ENCODE measurements at places on chromosomes 11 and 22.

DNA sequence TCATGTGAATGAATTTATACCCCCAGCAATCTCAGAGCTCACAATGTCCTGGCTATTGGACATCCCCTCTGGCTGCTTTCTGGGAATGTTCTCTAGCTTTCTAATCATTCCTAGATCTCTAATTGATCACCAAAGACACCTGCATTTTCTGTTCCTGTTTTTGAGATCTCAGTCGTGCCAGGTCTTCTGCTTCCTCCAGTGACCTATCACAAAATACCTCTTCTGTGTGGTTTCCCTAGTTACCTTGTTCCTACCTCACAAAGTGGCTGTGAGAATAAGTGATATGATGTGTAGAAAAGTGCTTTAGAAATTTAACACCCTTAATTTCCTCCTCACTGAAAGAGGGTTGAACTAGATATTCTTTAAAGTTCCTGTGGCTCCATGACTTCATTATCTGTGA is 92.2 kb downstream of the LUZP2 start:
- DNase-seq: no peak

DNA sequence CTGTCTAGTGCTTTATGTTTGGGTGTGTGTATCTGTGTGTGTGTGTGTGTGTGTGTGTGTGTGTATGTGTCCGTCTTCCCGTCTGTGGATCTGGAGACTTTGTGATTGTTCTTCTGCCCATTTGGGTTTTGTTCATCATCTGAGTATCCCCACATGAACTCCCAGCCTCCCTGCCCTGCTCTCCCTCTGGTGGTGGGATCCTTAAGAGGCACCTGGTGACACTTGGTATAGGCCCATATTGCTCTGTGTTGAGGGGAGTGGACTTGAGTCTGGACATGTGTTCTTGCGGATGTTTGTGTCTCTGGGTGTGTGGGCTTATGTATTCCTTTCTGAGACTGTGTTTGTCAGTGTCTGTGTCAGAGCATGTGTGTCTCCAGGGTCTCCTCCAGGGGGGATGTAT is 15.3 kb downstream of the RCOR2 start:
- DNase-seq: no peak

DNA sequence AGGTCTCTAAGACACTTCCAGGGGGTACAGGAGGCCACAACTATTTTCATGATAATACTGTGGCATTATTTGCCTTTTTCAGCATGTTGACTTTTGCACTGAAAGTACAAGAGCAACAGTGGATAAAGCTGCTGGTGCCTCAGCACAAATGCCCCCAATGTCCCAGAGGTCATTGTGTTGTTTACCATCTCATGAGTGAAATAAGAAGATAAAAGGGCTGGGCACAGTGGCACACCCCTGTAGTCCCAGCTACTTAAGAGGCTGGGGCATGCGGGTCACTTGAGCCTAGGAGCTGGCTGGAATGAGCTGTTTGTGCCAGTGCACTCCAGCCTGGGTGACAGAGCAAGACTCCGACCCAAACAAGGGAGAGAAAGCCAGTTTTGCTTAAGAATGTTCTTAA is 72.6 kb upstream of the RAB1B start:
- DNase-seq: no peak

DNA sequence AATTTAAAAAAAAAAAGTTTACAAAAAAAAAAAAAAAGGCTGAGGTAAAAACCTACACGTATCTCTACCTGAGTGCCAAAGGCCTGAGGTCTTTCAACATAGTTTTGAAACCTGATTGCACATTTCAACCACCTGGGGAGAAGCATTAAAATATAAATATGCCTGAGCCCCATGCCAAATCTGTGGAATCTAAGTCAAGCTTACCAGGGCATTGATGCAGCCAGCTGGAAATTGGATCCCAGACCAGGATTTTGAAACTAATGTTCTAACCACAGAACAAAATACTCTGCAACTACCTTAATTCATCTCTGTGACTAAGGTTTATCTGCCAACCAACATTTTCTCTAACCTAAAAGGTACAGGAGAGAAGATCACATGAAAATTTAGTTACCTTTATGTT is 38.8 kb upstream of the CHRNA10 start:
- DNase-seq: no peak

DNA sequence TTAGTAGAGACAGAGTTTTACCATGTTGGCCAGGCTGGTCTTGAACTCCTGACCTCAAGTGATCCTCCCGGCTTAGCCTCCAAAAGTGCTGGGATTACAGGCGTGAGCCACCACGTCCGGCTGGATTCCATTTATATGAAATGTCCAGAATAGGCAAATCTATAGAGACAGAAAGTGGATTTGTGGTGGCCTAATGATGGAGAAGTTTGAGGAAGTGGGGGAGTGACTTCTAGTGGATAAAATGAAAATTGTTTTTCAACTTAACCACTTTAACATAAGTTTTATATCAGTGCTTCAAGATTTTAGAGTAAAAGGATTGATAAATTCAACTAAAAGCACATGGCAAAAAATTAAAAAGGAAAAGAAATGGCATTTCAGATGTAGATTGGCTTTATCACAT is 66.2 kb downstream of the HIPK3 start:
- DNase-seq: no peak

GRCh38 chr11:5524756-5525155 is 8.3 kb upstream of the UBQLNL start:
- no peak for DNase-seq

GRCh38 chr11:57598831-57599155 is 1.3 kb downstream of the SERPING1 start:
- DNase-seq: no peak

DNA sequence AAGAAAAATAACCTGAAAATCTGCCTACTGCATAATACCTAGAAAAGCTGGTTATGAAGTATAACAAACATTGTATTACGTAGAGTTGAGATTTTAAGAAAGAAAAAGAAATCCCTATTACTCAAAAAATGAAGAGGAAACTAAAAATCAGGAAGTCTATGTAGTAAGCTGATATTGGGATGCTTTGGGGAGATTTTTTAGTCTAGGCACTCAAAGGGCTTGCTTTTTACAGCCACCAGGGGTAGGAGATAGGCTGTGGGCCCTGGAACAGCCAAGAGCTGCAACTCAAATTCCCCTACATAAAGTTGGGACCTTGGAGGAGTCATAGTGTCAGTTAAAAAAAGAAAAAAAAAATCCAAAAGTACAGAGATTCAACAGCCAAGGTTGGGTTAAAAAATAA is 90.4 kb downstream of the RELT start:
- no peak for DNase-seq

DNA sequence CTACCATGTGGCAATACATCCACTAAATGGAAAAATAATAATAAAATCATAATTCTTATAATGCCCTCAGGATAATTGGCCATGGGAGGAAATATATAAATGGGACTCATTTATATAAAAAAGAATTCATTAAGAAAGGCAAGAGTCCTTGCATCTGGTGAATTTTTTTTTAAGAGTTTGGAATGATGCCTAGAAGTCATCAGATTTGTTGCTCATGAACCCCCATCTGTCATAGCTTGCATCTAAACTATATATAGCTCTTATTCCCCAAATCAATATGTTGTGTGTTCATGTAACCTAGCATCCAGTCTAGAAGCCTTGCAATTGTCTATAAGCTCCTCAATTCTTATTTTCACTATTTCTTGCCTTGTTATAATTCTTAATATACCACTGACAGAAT is 75.9 kb downstream of the CADM1 start:
- DNase-seq: no peak

GRCh38 chr11:129314371-129314770 is 61.3 kb upstream of the BARX2 start:
- no peak for DNase-seq

- no peak for DNase-seq
Observed at GRCh38 chr11:8089791-8090510, 8.9 kb downstream of the TUB start.

- no peak for DNase-seq
Observed at GRCh38 chr11:117205211-117205818, 6.1 kb downstream of the TAGLN start.

- DNase-seq: no peak
Observed at GRCh38 chr11:62105667-62106191, 18.1 kb upstream of the INCENP start.

DNA sequence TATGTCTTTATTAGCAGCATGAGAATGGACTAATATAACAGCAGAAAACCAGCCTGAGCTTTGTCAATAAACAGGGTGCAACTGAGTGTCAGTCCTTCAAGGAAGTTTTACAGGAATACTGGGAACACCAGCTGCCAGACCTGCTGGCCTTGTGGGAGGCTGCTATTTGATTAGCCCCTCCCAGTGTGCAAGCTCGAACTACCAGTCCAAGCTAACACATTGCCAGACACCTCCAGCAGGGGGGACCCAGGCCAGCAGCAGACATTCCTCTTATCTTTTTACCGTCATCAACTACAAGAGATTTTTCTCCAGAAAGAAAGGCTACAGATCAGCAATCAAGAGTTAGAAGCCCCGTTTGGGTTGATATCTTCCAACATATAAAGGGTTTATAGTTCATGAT is 942.8 kb upstream of the TENM4 start:
- DNase-seq: no peak

- DNase-seq: no peak
Observed at GRCh38 chr22:38148245-38148644, 33.4 kb downstream of the PLA2G6 start.

DNA sequence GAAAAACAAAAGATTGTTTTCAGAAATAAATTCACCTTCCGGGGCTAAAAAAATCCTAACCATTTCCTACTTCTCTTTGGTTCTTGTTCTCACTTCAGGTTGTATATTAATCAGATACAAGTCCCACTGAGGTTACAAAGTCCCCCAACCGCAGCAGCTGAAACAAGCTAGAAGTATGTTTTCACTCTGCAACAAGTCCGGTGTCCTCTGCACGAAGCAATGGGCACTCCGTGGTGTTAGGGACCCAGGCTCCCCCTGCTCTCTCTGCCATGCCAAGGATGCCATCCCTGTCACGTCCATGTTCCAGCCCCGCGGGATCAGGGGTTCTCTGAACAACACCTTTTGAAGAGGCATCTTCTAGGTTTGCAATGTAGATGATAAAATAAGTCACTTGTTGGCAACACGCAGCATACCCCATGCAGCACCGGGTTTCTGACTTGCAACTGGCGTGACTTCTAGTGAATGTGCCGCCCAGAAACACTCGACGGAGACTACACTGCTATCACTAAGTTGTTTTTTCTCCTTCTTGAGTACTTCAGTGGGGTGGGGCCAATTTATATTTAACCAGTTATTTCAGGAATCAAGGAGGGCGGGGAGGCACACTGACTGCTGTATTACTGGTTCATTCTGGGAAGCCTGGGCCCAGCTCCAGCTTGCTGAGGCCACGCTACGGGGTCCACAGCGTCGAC is 25.4 kb upstream of the GSTP1 start:
- no peak for DNase-seq

GRCh38 chr11:18322818-18323570 is 627 bp downstream of the GTF2H1 start:
- DNase-seq: no peak

GRCh38 chr11:67983951-67984350 is 19.9 kb downstream of the UNC93B1 start:
- DNase-seq: no peak

- DNase-seq: no peak
Observed at GRCh38 chr11:117020287-117020686, 77.9 kb downstream of the SIK3 start.

DNA sequence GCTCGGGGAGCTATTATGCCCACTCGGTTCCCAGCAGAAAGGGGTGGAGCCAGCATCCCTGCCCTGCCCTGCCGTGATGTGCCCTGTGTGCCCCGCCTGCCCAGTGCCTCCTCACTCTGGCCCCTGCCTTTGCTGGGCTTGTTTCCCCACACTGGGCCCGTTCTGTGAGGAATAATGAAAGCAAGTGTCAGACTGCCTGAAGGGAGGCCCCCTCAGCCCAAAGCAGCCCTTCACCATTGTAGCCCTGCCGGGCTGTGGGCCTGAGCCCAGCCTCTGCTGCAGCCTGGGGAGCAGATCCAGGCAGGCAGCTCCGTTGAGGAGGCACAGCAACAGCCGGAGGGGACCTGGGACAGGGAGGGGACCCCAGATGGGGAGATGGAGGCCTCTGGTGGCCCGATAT is 20.2 kb upstream of the NEFH start:
- DNase-seq: no peak

GRCh38 chr11:104130161-104130560 is 33.8 kb downstream of the PDGFD start:
- DNase-seq: no peak

GRCh38 chr22:36811094-36811800 is 5.6 kb downstream of the PVALB start:
- DNase-seq: no peak

- no peak for DNase-seq
Observed at GRCh38 chr11:12724301-12725054, 50.3 kb downstream of the TEAD1 start.

DNA sequence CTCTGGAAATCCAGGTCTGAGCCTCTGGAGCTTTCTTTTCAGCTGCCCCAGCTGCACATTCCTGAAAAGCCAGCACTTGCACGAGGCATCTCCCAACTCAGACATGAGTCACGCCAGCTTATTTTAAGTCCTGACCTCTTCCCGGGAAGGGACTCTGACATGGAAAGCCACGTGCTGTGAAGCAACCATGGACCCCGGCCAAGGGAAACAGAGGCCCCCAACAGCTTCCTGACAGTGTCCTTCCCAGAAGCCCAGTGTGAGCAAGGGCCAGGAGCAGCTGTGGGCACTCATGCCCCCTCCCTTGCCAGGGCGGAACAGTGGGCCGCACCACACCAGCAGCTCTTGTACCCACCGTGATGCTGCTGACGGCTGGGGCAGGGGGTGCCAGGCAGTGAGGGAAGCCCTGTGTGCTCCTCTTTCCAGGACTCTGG is 118.8 kb upstream of the CADM1 start:
- DNase-seq: no peak

DNA sequence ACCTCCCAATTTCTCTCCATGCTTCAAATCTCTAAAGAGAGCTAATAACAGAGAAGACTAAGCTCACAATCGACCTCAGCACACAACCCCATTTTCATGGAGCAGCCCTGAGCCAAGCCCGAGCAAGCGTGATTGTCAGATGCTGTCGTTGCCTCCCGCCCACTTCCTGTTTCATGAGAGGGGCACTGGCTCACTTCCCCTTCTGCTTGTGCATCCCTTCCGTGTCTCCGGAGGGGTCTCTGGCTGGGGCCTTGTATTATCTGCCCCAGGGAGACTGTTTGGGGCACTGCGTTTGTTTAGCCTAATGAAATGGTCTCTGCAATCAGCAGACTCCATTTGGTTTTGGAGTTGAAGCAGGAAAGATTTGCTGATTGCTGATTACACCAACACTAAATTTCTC is 181.3 kb upstream of the SEZ6L start:
- DNase-seq: no peak

- no peak for DNase-seq
Observed at GRCh38 chr11:97909614-97910399, 1110.9 kb upstream of the CNTN5 start.

- DNase-seq: no peak
Observed at GRCh38 chr22:20282901-20283673, 15.0 kb upstream of the RTN4R start.

DNA sequence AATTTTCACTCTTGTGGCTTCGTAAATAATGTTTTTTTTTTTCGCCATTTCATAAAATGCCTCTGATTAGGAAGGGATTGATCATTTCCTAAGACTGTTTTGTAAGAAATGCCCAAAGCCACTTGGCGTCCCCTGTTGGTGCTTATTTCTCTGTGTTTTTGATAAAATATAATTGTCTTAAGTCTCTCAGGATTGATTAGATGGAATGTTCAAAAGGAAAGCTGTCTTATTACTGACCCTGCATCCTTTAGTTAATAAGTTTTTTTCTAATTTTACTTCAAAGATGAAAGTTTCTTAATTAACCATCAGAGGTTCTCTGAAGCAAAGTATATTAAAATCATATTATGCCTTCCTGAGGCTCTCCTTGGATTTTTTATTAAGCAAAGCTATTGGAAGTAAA is 624.3 kb upstream of the TENM4 start:
- DNase-seq: no peak

Measured in stimulated activated CD8-positive, alpha-beta memory T cell treated with anti-CD3 and anti-CD28 coated beads, Interleukin-7, amount 100 ng/mL, for 24 hours (primary cell).